ENCODE measurements at places on chromosomes 5 and 9.

- DNase-seq: no peak
These were observed 111.6 kb downstream of the SREK1 start for GRCh38 chr5:66255714-66256113.

GRCh38 chr9:83322438-83322837 lies 215.8 kb downstream of the FRMD3 start:
- no peak for DNase-seq

DNA sequence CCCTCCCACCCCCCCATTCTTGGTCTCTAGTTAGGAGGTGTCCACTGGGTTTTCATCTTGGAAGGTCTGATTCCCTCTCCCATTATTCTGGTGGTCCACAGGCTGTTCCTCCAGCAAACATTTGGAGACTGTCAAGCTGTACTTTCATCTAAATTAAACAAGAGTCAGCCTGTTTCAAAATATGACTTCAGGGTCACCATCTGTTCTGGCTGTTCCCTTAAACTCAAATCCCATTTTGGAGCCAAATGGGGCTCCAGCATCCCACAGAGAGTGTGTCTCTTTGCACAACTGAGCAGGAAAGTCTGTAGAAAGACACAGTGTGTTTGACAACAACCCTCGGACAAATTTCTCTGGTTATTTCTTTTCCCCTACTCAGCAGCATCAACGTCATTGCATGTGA lies 20.5 kb downstream of the COL15A1 start:
- DNase-seq: no peak

DNA sequence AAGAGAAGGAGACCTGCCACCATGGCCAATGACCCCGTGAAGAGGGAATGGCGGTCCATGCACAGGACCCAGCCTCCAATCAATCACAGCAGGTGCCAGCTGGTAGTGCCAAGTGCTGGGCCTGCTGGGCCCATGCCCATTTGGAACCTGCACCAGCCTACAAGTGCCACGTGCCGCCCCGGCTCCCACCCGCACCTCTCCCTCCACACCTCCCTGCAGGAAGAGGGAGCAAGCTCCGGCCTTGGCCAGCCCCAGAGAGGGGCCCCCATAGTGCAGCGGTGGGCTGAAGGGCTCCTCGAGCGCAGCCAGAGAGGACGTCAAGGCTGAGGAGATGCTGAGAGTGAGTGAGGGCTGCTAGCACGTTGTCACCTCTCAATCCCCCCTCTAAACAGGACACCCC lies 37.8 kb upstream of the NPR3 start:
- no peak for DNase-seq

- no peak for DNase-seq
These were observed 597 bp downstream of the SLC31A1 start for GRCh38 chr9:113221800-113222481.

- DNase-seq: no peak
These were observed 239.3 kb upstream of the PRDM9 start for GRCh38 chr5:23268136-23268535.

DNA sequence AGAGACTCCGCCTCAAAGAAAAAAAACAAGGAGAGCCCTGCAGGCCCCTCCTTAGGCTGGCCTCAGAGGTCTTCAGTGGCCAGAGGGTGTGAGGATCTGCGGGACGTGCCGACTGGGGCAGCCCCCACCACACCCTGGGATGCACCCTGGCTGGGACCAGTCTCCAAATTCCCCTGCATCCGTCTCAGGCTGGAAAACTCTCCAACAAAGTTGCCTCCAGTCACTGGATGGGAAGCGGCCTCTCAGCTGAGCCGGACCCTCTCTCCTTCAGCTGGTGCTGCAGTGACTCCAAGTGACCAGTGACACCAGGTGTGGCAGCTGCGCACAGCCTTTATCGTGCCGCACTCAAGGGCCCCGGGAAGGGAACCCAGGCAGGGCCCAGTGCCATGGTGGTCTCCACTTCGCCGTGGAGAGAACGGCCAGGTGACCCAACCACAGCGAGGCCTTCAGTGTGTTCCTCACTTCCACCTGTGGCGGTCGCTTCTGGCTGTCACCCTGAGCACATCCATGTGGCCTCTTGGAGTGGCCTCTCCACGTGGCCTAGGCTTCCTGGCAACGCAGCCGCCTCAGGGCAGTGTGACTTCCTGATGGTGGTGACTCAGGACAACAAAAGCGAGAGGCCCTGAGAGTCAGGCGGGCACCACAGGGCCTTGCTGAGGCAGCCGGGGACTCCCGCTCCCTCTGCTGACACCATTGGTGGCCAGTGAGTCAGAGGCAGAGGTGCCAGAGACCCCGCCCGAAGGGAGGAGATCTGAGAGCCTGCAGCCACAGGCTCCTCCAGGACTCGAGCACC lies 19.3 kb upstream of the CAMSAP1 start:
- peak; percentile 84 for DNase-seq

DNA sequence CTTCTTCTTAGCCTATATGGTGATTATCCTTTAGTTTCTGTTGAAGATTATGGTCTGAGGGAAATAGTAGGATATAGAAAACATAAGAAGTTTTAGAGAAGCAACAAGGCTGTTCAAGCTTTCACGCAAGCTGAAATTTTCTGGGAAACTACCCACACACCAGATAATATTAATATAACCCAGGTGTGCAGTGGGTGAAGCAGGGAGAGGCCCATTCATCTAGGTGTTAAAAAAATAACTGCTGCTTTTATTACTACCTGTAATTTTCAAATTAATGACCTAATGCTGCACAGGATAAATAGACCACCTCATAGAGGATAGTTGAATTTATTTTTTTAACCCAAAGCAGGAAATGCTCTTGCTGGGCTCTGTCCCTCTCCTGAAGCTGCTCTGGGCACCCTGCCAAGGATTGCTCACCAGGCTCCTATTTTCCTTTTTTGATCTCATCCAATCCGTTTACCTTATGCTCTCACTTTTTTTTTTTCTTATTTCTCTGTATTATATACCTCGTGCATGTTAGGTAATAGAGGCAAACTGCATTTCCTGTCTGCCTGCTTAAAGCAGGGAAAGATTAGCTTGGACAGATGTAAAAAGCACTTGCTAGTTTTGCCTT lies 124.3 kb upstream of the SLC12A2 start:
- no peak for DNase-seq

DNA sequence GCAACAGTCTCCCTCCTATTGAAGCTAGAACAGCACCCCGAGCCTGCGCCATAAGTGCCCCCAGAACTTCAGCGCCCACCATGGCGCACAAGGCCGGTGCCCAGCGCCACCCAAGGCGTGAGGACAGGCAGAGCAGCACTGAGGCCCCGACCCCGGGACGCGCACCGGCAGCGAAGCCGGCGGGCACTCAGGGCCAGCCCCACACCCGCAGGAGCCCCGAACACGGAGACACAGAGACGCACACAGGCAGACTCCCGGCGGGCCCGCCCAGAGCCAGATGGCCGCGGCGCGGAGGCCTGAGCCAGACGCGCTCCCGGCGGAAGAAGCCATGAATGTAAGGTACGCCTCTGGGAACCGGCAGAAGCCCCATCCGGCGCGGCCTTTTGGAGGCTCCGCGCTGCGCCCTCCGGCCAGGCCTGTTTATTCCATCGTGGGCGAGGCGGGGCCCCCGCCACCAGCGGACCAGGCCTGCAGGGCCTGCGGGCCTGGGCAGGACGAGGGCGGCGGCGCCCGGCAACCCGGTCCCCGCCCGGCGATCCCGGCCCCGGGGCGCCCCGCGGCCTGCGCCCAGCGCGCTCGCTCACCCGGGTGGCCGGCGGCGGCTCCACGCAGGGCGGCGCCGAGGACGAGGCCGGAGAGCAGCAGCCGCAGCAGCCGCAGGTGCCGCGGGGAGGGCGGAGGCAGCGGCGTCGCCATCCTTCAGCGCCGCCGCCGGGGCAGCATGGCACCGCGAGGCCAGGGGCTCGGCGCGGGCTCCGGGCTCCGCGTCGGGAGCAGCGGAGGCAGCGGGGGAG lies 486 bp downstream of the NPDC1 start:
- DNase-seq: no peak

DNA sequence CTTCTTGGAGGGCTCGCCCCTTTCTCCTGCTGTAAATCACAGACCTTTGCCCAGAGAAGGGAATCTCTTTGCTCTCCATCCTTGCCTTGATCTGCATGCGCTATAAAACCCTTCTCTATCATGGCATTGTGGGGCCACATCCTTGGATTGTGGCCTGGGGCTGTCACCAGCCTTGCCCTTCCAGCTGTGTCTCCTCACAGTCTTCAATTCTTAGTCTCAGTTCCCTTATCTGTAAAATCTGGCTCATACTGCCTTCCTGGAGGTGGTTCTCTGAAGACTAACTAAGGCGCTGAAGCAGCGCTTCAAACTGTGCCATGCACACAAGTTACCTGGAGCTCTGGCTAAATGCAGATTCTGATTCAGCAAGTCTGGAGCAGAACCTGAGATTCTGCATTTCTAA lies 53.4 kb upstream of the RARS1 start:
- DNase-seq: no peak

GRCh38 chr5:19044311-19044710 lies 943.7 kb downstream of the CDH18 start:
- DNase-seq: no peak

DNA sequence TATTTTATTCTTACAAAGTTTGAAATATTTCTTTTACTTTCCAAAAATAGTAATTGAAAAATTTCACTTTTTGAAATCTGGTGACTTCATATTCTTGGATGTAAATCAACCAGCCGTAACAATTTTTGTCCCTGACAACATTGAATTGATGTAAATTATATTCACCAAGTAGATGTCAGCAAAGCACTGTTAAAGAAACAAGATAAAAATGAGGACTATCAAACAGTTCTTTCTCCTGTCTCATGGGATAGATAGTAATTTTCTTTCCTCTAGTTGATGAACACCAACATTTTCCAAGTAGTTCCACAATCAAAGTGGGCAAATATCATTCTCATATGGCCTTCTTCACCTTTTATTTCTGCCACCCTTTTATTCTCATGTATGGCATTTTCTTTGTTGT lies 1461.9 kb downstream of the MAT2B start:
- DNase-seq: no peak

DNA sequence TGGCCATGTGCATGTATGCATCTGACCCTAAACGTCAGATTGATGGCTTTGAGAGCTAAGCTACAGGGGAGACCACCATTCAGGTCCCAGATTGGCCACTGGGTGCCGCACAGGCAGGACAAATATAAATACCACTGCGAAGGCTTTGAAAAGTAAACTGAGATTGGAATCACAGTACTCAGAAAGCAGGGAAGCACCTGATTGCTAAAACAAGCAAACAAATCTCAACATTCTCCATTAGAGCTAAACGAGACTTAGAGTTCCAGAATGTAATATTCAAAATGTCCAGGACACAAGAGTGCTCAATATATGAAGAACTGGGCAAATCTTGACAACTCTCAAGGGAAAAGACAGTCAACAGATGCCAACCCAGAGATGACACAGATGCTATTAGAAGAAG lies 61.0 kb upstream of the GFPT2 start:
- no peak for DNase-seq

DNA sequence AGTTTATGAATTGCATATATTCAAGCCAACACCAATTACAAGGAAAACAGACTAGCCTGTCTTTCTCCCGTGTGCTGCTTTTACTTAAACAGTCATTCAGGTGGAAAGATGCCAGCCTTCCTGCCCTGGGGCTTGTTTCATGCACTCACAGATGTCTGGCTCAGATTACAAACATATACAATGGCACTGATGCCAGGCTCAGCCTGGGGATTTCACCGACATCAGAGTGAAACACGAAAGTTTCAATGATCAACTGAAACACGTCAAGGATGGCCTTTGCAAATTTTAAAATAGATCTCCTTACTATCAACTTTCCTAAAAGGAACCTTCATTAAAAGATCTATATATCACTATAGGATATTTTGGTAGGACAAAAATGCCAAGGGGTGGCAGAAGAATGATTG lies 1576.5 kb downstream of the EFNA5 start:
- DNase-seq: no peak

DNA sequence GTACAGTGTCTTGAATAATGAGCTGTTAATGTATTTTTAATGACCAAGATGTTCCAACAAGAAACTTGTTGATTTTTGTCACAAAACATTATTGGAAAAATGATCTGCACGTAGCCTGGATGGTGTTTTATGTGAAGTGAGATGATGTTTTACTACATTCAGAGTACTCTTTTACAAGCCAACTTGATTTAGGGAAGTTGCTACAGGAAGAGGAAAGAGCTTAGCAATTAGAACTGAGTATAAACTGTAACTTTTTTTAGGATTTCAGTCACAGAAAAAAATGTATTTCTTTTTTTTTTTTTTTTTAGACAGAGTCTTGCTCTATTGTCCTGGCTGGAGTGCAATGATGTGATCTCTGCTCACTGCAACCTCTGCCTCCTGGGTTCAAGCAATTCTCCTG lies 113.6 kb upstream of the ADRA1B start:
- no peak for DNase-seq
